Activated CD8-positive, alpha-beta memory T cell treated with anti-CD3 and anti-CD28 coated beads for 24 hours (primary cell): ENCODE measurements at places on chromosomes 6 and 20.

DNA sequence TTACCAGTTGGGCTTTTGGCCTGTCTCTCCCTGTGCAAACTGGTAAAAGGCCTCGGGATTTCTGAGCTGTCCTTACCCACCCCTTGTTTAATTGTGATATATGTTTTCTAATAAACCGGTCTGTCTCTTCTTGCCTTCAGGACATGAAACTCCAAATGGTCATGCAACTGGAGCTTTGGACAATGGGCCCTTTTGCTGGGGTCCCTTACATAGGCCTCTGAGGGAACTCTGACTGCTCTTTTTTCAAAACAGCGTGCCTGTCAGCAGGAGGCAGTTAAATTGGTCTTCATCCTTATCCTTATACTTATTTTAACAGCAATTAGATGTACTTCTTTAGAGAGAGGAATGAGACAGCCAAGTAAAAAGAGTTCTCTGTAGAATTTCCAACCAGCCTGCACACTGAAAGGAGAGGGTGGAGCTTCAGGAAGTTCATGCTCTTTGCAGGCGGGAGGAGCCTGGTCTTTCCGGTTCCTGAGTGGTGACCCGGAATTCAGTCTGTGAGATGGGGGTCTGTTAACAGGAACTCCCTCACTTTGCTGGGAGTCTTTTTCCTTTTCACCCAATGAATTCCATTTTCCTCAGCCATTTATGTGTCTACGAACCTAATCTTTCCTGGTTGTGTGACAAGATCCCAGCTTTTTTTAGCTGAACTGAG is 299.6 kb upstream of the GJE1 start:
- no peak for DNase-seq

- no peak for DNase-seq
These were observed 60.6 kb downstream of the FOXA2 start for GRCh38 chr20:22523499-22524392.

DNA sequence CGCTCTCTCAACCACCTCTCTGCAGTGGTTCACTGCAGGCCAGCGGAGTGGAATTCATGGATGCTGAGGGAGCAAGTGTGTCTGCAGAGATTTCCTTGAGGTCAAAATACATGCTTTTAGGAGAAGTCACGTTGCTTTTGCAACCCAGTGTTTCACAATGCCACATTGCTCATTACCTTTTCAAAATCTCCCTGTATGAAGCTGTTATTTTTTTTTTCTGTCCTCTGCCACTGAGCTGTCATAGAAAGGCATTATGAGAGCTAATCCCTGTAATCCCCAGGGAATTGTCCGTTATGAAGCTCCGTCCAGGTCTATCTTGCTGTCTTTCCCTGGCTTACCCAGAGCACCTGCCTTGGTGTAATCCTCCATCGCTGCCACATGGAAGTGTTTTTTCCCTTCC is 60.5 kb upstream of the SLC22A23 start:
- DNase-seq = no peak

GRCh38 chr6:13453771-13454251 is 33.6 kb downstream of the GFOD1 start:
- DNase-seq = peak; percentile 73

GRCh38 chr6:21613809-21614208 is 20.3 kb downstream of the SOX4 start:
- no peak for DNase-seq
